ENCODE measurements at places on chromosomes 11 and 22. TPM values are rescaled to one million over a fixed set of nuclear protein-coding genes. Genes with fewer than 3 reads are reported as not detected.

NXPE1 gene
- total RNA-seq, result not detected

E2F8 gene
- 7.1 TPM for total RNA-seq

IFTAP gene
- 45.1 TPM for total RNA-seq

OR4A16 gene
- total RNA-seq, result not detected

SCGB1D4 gene
- total RNA-seq, result not detected

GRCh38 chr22:47847131-47847890 is 1084.9 kb downstream of the TBC1D22A start:
- no peak for DNase-seq

DNA sequence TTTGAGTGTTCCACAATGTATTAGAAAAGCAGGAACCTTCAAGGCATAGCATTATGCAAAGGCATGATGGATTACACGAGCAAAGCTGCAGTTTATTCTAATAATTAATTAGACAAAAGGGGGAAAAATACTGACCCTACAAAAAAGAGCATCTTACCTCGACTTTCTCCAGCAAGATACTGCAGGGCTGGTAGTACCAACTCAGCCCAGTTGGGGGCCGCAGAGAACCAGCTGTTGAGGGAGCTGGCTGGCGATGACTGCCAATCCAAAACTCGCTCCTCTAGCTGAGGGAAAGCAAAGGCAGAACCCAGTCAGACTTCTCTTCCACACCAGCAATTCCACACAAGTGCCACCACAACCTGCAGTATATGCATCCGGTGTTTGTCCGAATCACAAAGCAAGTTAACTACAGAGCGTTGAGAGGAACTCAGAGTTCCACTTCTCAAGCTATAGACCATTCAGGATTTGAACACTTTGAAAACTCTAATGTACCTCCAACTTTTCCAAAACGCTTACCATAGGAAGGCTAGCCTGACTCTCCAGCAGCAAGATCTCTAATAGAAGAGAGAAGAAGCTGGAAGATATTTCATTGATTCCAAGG is 13.7 kb downstream of the NFRKB start:
- DNase-seq, result peak; percentile 34

DNA sequence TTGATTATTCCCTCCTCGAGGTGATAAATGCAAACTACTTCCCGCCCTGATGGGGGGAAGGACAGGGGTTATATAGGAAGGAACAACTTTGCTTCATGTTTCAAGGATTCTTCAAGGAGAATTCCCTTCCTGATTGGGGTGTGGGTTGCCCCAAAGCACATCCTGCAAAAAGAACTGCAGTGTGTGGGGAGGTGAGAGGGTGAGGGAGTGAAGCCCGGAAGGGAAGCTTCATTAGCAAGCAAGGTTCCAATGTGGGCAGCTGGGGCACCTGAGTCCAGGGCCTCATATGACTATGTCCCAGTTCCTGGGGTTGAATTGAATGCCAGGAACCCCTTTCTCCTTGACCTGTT is 326.0 kb downstream of the MN1 start:
- no peak for DNase-seq

GGTLC3 gene
- not detected for total RNA-seq

- no peak for DNase-seq
Observed at GRCh38 chr22:36764060-36764459, 11.9 kb downstream of the IFT27 start.

MMP10 gene
- total RNA-seq, result not detected

All from myocyte (in vitro differentiated cells).